ENCODE measurements at places on chromosomes 6 and 20.

- DNase-seq = no peak
These were observed 199.6 kb downstream of the OGFRL1 start for GRCh38 chr6:71488186-71488585.

DNA sequence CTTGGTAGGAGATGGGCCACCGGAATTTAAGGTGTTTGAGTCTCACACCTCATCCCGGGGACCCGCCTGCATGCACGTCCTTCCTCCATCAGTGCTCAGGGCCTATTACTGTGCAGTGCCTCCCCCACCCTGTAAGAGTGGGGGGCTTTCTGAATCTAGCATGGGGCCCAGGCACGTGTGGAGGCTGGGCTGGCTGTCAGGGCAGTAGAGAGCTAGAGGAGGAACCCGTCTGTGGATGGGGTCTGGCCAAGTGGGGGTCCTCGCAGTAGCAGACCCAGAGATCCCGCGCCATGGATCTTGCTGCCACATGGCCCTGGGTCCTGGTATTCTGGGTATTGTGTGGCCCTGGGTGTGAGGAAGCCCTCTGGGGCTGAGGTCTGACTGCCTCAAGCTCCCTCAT is 42.9 kb downstream of the SRC start:
- DNase-seq = no peak

GRCh38 chr6:112032728-112033127 is 21.2 kb upstream of the CCN6 start:
- DNase-seq = no peak

- peak; percentile 59 for DNase-seq
These were observed 508 bp upstream of the METTL24 start for GRCh38 chr6:110358553-110359160.

DNA sequence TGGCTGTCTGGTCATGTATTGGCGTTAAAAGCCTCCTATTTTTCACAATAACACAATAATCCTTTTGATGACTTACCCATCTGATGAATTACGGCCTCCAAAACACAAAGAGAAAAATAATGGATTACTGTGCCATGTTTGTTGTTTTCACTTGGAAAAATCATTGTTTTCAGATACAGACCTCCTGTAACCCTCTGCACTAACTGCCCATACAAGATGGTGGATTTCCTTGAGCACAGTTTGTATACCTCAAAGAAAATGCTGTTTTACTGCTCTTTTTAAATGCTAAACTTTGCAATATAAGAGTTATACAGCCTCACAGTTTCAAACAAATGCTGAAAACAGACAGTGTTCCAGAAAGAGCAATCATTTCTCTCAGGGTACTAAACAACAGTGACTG is 61.0 kb downstream of the SMLR1 start:
- DNase-seq = no peak

DNA sequence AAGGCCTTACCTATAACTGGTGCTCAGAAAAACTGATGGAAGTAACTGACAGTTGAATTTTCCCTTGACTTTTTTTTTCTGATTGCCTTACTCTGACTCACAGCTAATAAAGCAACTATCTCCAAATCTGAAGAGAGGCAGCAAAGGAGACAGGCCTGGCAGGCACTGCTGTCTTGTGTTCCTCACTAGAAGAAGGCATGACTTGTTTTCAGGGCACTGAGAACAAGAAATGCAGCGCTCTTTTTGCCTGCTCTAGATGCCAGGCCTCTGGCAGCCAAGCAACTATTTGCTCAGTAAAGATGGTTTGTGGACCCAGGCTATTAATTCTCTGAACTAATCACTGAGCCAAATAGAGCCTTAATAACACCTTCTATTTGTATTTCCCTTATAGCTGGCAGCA is 155.1 kb downstream of the PRDM13 start:
- DNase-seq = no peak

DNA sequence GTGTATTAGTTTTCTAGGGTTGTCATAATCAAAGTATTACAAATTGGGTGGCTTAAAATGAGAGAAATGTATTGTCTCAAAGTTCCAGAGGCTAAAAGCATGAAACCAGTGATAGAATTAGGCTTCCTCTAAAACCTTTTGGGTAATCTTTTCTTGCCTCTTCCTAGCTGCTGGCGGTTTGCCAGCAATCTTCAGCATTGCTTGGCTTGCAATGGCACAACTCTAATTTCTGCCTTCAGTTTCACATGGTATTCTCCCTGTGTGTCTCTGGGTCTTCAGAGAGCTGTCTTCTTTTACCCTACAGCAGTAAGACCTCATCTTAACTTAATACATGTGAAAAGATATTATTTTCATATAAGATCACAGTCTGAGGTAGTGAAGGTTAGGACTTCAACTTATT is 479.1 kb upstream of the GJE1 start:
- DNase-seq = no peak

GRCh38 chr6:119541132-119541905 is 191.8 kb upstream of the MAN1A1 start:
- DNase-seq = no peak

- DNase-seq = no peak
These were observed 204.1 kb upstream of the THBS2 start for GRCh38 chr6:169457762-169458161.

DNA sequence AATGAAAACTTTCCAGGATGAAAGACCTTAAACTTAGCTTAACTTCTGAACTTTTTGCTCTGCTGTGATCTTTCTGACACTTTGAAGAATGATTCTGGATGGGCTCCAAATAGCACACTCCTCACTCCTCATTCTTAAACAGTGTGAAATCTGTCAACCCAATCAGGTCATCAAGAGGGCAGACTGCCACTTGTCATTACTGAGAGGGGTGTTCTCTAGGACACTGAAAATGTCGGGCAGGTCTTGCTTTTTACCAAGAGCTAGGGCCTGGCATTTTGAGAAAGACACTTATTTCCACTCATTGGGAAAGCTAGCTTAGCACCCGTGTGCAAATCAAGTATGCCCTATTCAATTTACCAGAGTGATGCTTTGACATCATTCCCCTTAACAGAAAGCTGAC is 122.2 kb downstream of the MTFR2 start:
- DNase-seq = no peak

- DNase-seq = no peak
These were observed 358.3 kb upstream of the EYS start for GRCh38 chr6:66065313-66065712.

- DNase-seq = no peak
These were observed 238.7 kb downstream of the UST start for GRCh38 chr6:148985499-148985898.

- no peak for DNase-seq
These were observed 191.3 kb upstream of the MYLIP start for GRCh38 chr6:15937602-15938001.

DNA sequence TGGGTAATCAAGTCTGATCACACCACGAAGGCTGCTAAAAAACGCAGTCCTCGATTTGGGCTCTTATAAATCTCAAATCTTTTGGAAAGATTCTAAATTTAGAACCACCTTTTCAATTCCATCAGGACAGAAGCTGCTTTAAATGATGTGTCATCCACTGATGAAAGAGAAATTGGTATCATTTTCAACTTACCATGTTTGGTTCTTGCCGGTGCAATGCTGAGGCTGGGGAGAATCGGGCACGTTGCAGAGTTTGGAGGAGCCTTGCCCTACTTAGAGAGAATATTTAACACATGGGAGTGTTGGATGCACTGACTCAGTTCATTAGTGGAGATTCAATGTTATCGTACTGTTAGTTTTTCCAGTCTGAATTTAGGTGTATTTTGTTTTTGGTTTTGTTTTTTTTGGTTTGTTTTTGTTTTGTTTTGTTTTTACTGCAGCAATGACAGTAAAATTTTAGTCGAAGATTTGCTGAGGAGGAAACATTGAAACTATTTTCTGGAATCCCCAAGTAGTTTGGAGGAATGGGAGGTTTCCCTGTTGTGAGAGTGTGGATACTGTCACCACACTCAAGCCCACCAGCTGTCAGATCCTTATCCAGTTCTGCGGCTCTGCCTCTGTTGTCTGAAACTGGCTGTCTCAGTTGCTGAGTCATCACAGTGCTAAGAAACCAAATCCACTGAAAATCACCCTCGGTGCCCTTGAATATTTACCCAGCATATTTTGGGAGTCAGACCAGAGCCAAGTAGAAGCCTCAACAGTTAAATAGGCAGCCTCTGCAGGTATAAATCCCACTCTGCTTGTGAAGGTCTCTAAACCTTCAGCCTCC is 497.0 kb downstream of the BTBD3 start:
- DNase-seq = peak; percentile 13

DNA sequence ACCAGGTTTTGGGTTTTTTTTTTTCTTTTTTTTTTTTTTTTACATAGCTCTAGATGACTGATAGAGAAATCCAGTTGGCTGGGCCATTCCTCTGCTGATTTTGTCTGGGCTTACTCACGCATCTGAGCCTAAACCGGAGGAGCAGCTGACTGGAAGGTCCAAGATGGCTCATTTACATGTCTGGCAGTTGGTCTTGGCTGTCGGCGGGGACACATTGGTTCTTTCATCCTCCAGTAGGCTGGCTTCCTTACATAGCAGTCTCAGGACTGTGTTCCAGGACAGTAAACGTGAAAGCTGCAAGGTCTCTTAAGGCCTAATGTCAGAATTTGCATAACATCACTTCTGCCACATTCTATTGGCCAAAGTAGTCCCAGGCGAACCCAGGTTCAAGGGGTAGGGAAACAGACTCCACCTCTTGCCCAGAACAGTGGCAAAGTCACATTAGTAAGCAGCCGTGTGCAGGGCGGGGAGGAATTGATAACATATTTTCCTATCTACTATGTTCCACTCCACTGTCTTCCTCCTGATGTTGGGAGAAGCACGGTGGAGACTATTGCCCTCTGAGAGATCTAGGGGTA is 87.0 kb downstream of the CDH22 start:
- DNase-seq = no peak

DNA sequence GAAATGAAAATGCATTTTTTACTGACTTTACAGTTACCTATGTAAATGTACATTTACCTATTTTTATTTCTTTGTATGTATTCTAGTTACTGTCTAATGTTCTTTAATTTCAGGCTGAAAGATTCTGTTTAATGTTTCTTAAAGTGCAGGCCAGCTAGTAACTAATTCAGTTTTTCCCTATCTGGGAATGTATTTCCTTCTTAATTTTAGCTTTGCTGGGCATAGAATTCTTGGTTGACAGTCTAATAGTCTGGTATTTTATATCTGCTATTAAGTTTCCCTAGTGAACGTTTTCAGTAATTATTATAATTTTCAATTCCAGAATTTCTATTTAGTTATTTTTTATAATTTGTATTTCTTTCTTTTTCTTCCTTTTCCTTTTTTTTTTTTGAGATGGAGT is 186.0 kb upstream of the NOX3 start:
- no peak for DNase-seq

- DNase-seq = no peak
These were observed 16.9 kb downstream of the UCKL1 start for GRCh38 chr20:63939061-63939935.

DNA sequence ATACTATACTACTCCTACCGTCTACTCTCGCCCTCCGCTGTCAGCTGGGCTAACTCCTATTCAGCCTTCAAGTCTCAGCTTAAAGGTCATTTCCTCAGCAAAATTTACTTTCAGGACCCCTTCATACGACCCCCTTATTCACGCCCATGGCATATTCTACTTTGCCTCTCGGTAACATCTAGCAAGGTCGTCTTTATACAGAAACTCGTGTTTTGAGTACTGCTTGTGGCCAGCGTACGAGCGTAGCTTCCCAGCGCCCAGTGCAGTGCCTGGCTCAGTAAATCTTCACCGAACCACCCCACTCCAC is 546 bp downstream of the CRNKL1 start:
- no peak for DNase-seq

- no peak for DNase-seq
These were observed 18.2 kb upstream of the MYB start for GRCh38 chr6:135162678-135163439.

DNA sequence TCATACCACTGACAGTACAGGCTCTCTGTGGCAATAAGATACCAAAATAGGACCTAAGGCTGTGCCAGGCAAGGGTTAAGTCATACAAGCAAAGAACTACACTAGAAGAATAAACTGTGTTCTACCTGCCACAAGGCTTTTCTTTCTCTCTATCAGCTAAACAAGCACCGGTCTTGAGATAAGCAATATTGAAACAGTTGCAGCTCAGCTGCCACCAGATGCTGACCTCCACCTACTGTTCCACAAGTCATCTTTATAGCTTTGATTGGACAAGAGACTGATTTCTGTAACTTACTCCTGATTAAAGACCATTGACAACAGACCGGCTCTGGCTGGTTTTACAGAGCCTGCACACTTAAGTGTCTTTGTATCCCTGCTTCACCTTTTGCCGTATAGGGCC is 24.1 kb downstream of the SCP2D1 start:
- no peak for DNase-seq

- DNase-seq = no peak
These were observed 118.8 kb downstream of the MAP3K7 start for GRCh38 chr6:90468080-90468479.

GRCh38 chr6:40894962-40895799 is 143.8 kb downstream of the UNC5CL start:
- DNase-seq = peak; percentile 35

DNA sequence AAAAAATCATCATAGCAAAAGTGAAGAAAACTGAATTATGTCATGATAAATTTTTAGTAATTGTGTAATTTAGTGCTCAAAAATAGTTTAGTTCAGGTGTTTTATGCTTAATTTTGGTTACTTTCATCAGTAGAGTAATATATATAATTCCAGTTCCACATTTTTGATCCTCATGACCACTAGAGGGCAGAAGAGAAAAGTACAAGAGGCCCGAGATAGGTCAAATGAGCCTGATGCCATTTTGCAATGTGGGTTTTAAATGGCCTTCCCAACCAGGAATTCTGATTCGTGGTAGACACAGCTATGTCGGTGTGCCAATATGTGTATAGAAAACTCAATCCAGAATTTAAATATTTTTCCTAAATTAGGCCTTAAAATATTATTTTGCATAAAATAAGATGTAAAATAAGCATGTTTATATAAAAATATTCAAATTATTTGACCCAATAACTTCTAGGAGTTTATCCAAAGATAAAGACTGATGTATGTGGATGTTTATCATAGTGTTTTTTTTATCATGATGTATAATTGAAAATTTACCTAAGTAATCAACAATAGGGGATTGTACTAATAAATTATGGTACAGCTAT is 159.7 kb upstream of the RPS6KA2 start:
- DNase-seq = no peak

GRCh38 chr6:130625825-130626527 is 201.2 kb upstream of the SMLR1 start:
- no peak for DNase-seq

GRCh38 chr6:1162367-1163275 is 149.3 kb upstream of the FOXQ1 start:
- DNase-seq = no peak

- DNase-seq = no peak
These were observed 25.7 kb downstream of the BPIFB1 start for GRCh38 chr20:33308668-33309067.

DNA sequence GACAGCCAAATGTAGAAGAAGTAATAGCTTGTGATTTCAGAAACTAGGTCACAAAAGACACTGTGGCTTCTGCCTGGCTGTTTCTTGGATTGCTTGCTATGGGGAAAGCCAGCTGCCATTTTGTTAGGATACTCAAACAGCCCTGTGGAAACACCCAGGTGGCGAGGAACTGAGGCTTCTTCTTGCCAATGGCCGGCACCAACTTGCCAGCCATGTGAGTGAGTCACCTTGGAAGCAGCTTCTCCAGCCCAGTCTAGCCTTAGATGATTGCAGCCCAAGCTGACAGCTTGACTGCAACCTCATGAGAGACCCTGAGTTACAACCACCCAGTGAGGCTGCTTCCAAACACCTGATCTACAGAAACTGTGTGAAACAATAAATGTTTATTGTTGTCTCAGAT is 11.9 kb upstream of the KIAA1755 start:
- no peak for DNase-seq

GRCh38 chr6:111845441-111845871 is 27.8 kb downstream of the FYN start:
- DNase-seq = no peak
